HTR-8/SVneo (cell line): ENCODE measurements at places on chromosomes 5 and 9.
A peak's percentile ranks its signal among the peaks of the same experiment; 100 is the strongest.

DNA sequence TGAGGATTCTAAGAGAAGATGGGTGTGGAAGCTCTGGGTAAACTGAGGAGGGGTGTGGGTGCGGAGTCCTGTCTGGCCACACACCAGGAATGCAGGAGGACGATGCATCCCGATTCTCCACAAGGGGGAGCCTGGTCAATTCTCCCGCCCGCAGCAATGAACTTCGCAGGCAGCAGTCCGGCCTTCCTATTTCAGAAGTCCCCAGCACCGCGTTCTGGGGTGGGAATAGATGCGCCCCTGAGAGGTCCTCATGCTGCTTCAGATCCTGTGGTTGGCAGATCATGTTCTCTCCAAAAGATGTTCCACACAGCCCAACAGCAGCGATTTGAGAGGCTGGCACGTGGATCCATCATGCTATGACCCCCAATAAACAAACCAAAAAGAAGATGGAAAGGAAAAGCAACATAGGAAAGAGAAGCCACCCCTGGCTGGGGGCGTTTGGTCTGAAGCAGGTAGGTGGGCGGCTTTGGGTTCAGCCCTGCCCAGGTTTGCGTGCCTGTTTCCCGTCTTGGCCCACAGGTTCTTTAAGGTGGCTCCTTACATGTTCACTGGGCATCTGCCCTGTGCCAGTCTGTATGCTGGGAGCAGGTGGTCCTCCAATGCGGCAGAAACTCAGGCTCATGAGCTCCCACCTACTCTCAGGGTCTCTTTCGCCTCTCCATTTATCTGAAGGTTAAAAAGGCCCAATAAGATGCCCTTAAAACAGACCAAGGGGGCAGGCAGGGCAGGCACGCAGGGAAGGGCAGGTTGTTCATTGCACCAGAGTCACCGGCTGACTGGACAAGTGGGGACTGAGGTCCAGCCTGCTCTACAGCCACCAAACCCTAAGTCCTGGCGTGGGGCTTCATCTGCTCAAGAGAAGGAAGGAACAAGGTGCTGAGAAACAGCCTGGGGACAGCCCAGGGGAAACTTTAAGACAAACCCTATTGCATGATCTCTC, 171.6 kb downstream of the PAX5 start:
- peak; percentile 44 for DNase-seq

GRCh38 chr5:41787265-41787664, 83.0 kb downstream of the OXCT1 start:
- DNase-seq = no peak

DNA sequence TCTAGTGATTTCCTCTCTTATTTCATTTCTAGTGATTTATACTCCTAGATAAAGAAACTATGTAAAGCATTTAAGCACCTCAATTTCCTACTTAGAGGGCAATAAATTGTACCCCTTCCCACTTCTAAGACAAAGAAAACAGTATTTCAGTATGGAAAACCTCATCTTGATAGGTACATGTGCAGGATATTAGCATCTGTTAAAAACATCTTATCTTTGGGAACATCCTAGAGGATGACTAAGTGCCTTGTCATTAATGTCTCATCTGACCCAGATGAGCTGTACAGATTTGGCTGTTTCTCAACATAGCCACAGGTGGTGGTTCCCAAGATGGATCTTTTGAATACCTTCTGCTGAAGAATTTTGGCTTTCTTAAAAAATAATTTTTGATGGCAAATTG, 5.7 kb downstream of the MEGF10 start:
- peak; percentile 8 for DNase-seq

DNA sequence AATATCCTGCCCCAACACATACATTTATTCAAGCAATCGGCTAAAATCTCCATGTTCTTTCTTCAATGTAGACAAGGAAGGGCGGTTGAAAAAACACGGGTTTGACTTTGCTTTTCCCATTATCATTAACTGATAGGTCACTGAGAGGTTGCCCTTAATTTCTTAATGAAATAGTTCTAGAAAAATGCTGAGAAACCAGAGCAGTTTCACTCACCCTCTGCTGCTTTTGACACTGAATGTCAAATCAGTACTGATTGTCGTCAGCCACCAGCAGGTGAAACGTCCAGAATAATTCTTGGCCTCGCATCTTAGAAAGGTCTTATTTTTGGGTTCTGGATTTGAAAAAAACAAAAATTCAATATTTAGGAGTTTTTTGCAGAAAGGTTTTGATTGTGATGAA, 8.1 kb downstream of the IL12B start:
- DNase-seq = no peak

- no peak for DNase-seq
Measured at GRCh38 chr5:180324601-180324950, 28.6 kb downstream of the GFPT2 start.

DNA sequence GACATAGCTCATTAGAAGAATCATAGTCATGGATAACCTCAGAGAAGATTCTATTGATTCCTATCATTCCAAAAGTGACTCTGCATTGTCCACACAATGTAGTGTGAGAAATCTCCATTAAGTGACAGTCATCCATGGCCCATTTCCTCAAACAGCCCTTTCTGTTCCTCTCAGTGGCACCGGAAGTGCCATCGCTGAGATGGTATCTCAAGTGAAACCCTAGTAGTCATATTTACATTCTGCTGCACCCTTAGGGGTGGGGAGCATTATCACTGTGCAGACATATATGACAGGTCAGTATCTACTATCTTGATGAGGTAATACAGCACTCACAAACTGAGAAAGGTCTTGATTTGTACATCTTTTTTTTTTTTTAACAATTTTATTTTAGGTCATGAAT, 55.4 kb upstream of the MIER3 start:
- no peak for DNase-seq

DNA sequence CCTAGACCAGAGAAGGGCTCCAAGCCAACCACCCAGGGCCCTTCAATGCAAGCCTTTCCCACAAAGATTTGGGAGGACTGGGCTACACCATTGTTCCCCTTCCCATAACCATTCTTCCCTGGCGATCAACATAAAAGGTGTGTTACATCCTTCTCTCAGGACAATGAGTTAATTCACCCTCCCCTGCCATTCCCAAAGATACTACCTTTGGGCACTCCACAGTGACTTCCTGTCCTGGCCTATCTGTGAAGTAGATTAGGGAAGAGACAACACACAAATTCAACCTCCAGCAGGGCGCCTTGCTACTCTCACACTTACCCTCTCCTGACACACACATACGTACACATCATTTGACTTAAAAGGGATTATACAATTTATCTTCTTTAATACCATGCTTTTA, 23.2 kb upstream of the IL17B start:
- DNase-seq = no peak

- DNase-seq = no peak
Measured at GRCh38 chr5:135007749-135008363, 26.2 kb downstream of the PITX1 start.

GRCh38 chr5:158947846-158948245, 151.9 kb downstream of the EBF1 start:
- no peak for DNase-seq

DNA sequence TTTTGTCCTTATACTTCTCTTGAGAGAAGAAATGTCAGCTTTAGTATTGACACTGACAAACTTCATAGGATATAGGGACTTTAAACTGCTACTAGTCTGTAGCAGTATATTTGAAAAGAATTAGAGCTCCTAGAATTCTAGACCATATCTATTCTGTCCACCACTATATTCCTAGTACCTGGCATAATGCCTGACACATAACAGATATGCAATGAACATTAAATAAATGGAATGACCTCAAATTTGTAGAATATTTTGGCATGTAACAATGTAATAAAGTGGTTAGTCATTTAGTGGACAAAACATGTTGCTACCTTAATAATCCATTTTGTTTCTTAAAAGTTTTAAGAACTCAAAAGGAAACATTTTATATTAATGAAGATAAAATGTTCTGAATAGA, 57.5 kb downstream of the HOMER1 start:
- DNase-seq = no peak

GRCh38 chr5:15203376-15203775, 296.6 kb upstream of the FBXL7 start:
- DNase-seq = no peak

DNA sequence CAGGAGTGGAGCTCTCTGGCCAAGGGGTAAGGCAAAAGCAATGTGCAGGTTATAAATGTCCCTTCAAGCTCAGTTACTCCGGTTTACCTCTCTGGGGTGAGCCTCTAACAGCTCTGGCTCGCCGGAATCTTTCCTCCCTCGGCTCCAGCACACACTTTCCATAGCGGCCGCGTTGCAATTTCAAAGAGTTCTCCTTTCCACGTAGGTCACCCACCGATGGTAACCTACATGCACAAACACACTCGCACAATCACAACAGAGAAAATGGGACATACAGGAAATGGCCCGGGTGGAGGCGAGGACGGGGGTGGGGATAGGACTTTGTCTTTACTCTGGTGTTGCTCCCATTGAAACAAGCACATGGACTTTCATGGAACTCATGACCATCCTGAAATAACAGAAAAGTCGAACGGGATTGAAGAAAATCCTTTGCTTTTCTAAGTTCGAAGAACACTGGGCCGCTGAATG, 1.2 kb downstream of the LHFPL2 start:
- DNase-seq = peak; percentile 24

DNA sequence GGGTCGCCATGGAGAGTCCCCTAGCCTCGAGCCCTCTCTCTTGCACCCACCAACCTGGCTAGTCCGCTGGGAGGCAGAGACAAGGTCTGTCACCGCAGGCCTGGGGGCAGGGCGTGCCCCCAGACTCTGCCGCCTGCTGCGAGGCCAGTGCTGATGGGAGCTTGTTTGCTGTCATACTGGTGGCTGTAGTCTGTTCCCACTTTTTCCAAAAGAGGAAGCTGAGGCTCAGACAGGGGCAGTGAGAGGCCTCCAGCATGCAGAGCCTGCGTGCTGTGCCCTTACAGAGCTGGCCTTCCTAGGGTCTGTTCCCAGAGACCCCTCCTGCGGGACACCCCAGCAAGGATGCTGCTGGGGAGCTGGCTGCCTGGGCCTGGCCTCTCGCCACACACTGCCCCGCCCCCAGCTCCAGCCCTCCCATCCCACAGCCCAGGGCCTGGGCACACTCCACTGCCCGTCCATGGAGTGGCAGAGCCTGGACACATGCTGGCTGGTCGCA, 21.0 kb upstream of the SUSD3 start:
- DNase-seq = no peak

DNA sequence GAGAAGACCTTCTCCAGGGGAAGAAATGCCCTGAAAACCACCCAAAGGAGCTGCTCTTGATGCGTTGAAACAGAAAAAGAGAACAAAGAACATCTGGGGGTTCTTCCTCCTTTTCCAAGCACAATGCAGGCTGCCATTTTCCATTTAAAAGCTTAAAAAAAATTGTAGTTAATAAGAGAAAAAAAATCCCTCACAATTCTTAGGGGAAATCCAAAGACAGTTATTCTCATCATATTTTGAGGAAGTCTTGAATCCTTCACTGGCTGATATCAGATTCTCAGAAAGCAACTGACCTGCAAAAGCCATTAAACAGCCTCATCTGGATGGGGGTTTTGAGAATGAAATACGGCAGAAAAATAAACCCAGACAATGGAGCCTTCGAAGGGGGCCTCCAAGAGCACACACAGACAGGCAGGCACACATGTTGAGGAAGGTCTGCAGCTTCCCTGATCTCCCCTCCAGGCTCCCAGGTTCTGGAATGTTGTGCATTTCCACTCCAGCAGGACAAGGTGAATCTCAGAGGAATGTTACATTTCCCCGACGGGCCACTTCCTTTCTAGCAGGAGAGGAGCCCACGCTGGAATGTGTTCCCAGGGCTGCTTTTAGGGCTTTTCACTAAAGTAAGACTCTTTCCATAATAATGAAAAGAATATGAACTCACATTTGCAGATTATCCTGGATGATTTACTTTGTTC, 159.4 kb upstream of the S1PR3 start:
- no peak for DNase-seq

- DNase-seq = no peak
Measured at GRCh38 chr5:93601071-93601801, 18.2 kb downstream of the NR2F1 start.

GRCh38 chr5:133957080-133957479, 11.3 kb downstream of the C5orf15 start:
- DNase-seq = no peak

GRCh38 chr5:5025098-5025773, 114.9 kb upstream of the ADAMTS16 start:
- no peak for DNase-seq

GRCh38 chr9:84636436-84636835, 33.1 kb upstream of the NTRK2 start:
- no peak for DNase-seq

DNA sequence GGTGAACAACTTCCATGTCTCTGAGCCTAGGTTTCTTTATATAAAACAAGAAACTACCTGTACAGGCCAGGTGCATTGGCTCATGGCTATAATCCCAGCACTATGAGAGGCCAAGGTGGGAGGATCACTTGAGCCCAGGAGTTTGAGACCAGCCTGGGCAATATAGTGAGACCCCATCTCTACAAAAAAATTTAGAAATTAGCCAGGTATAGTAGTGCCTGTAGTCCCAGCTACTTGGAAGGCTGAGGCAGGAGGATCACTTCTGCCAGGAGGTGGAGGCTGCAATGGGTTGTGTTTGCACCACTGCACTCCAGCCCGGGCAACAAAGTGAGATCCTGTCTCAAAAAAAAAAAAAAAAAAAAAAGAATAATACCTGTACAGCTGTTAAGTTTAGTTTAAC, 11.1 kb downstream of the FAM13B start:
- DNase-seq = no peak

DNA sequence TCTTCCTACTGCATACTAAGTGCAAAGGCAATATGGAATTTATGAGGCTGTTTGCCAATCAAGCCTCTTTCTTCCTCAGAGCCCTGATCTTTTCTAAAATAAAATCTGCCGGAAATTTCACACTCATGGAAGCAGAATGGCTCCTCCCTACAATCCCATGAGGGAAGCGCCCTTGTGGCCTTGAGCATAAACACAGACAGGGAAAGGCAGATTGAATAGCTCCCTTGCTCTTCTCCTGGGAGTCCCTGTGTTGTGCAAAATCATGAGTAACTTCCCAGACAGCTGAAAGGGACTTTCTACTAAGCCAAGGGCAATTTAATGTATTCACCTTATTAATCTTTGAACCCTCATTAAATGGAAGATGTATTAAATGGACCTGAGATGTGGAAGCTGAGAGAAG, 226.1 kb upstream of the PIK3R1 start:
- no peak for DNase-seq

DNA sequence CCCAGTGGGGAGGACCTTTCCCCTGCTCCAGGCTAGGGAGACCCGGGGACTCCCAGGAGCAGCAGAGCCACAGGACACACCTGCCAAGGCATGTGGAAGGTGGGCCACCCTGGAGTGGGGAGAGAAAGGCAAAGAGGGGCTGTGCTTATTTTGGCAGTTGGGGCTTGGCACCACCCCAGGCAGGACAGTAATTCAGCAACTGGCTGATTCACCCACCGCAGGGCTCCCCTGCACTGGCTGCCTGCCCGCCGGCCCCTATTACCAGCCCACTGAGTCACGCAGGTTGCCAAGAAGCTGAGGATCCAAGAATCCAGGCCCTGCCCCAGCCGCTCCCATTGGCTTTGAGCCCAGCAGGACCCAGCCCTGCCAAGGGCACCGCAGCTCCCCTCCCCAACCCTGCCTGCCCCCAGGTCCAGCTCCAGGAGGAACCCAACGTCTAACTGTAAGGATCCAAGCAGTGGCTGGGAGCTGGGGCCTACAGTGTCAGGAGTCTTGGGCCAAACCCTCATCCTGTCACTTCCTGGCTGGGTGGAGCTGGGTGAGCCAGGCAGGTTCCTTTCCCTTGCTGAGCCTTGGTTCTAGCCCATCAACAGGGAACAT, 14.2 kb upstream of the RALGDS start:
- peak; percentile 85 for DNase-seq
